ENCODE measurements at places on chromosomes 1 and 21.

DNA sequence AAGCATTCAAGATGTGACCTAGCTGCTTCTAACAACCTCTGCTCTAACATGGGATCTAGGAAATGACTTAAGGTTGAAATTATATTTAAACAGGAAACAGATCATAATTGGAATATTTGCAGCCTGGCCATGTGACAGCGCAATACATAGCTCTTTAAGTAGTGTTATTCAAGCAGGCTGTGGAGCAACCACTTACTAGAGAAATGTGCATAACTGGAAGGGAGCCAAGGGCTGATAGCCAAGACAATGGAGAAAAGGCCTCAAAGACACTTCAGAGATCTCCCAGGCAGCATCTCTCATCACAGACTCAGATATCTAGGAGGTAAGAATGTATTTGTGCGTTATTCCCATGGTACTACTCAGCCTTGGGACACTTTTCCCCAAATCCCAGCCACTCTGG is 823.0 kb upstream of the PRMT6 start:
- DNase-seq, result no peak

DNA sequence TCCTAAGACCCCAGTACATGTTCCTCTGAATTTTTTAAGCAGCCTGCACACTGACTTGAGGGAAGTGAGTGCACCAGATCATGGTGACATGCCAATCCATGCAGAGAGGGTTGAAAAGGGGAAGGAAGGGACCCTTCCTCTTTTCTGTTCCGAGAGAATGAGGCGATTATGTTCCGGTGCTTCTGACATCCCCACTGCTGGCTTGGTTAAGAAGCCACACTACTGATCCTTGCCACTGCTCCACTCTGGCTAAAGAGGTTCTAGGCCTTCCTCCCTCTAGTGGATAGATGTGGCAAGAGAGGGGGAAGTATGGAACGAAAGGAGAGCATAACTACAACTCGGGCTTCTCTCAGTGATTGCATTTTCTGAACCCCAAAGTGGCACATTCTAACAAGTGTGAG is 1.8 kb upstream of the CYB5R1 start:
- peak; percentile 97 for DNase-seq

- DNase-seq, result no peak
These were observed 68.4 kb downstream of the USP24 start for GRCh38 chr1:55146781-55147180.

DNA sequence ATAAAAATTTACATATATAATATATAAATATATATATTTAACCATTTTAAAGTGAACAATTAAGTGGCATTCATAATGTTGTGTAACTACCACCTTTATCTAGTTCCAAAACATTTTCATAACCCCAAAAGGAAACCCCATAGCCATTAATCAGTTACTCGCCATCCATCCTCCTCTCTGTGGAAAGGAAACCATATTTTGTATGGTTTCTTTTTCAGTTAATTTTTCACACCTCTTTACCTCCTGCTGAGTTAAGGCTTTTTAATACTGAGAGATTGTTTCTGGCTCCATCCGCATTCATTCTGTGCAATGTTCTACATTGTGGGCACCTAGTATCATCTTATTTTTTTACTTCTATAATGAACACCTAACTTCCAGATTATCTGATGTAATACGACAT is 512.1 kb downstream of the LMO4 start:
- no peak for DNase-seq

DNA sequence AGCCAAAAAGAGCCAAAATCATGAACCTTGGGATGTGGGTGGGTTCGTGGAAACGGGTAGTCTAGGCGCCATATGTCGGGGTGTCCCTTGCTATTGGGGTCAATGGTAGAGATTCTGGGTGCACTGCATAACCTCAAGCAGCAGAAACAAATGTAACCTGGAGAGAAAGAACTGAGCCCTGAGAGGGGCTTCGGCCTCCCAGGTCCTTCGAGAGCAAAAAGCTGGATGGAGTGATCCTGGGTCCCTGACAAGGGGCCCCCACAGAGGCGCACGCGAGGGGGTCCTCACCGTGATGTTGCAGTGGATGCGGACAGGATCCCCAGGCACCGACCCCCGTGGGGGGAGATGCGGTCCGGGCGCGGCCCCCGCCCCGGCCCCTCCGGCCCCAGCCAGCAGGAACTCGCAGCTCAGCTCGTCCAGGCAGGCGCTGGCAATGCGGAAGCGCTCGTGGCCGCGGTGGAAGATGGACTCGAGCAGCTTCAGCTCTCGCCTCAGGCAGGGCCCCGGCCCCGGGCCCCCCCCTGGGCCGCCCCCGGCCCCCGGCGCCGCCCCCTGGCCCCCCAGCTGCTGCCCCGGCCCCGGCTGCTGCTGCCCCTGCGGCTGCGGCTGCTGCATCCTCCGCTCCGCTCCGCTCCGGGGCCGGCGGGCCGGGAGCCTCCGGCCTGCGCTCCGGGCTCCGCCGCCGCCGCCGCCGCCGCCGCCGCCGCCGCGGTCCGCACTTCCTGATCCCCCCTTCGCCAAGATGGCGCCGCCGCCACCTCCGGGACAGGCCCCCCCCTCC is at the start of gene UBE2Q1:
Gene UBE2Q1, minus strand, starts transcription at position 724 of the 781 bp plus-strand sequence. Its CDS starts 109 bp downstream, at position 615.
- DNase-seq, result peak; percentile 73
